ENCODE measurements at places on chromosomes 16 and 17.

DNA sequence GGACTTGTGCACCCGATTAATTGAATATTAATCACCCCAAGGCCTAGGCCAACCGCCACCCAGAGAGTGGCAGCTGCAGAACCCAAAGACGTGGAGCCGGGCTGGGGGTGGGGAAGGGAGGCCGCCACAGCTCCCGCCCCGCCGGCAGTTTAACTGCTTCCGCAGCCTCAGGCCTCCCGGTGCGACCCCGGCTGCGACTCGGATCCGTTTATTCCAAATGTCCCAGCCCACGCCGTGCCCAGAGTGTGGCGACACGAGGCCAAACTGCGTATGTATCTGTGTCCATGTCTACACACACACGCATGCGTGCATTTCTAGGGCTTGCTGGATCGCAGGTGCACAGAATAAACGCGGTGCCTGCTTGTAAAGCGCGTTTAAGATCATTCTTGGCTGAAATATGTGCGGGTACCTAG, 802 bp upstream of the TOB1 start:
- no peak for DNase-seq

GRCh38 chr16:871562-872345, 71.2 kb upstream of the GNG13 start:
- no peak for DNase-seq

- no peak for DNase-seq
Observed at GRCh38 chr17:20995164-20995872, 47.5 kb downstream of the USP22 start.

GRCh38 chr16:19283637-19284036, 1.9 kb upstream of the CLEC19A start:
- no peak for DNase-seq

GRCh38 chr17:70295329-70295728, 126.0 kb downstream of the KCNJ2 start:
- DNase-seq = no peak

All from GM12891 (cell line).